ENCODE measurements at places on chromosomes 1 and 21. TPM values are rescaled to one million over a fixed set of nuclear protein-coding genes. Genes with fewer than 3 reads are reported as not detected.

The SAMSN1 gene
- total RNA-seq: not detected

The STUM gene
- not detected for total RNA-seq

The CD5L gene
- total RNA-seq: not detected

The NCMAP gene
- total RNA-seq: 2.9 TPM

The C8A gene
- total RNA-seq: 15.0 TPM

The NTMT2 gene
- total RNA-seq: not detected

The AMY2A gene
- not detected for total RNA-seq

The MRPL20 gene
- total RNA-seq: 127 TPM

The AGRN gene
- total RNA-seq: 7.3 TPM

The C1orf216 gene
- 1.1 TPM for total RNA-seq

The ENAH gene
- 58.3 TPM for total RNA-seq

GRCh38 chr1:4056422-4056821 lies 156.3 kb upstream of the C1orf174 start:
- no peaks in the 10 kb centered on the region for H3K4me1 ChIP-seq
- no peak overlapping the region for H3K27ac ChIP-seq
- H3K4me3 ChIP-seq: no peak overlapping the region
- H3K27me3 ChIP-seq: peaks cover 5% of the 10 kb centered on the region

- peak overlapping the region; percentile 58 for H3K4me3 ChIP-seq
- no peaks in the 10 kb centered on the region for H3K36me3 ChIP-seq
- H3K4me1 ChIP-seq: peaks cover 47% of the 10 kb centered on the region
- H3K27me3 ChIP-seq: no peaks in the 10 kb centered on the region
Observed at GRCh38 chr1:53982034-53982762, 35.8 kb downstream of the LDLRAD1 start.

DNA sequence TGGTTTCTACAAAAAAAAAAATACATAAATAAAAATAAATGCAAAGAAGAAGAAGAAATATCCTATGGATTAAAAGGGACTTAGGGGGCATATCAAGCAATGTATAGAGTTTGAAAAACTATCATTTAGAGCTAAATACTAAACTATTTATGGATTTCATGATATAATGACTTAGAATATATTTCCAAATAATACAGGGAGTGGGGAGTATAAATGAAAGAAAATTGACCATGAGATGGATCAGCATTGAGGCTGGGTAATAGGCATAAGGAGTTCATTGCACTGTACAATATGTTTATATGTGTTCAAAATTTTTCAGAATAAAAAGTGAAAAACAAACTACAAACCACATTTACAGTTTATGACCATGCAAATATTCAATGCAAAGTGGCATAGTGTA lies 18.8 kb downstream of the NHLH2 start:
- no peaks in the 10 kb centered on the region for H3K4me1 ChIP-seq
- no peaks in the 10 kb centered on the region for H3K36me3 ChIP-seq
- DNase-seq: no peak
- H3K27ac ChIP-seq: no peak overlapping the region

DNA sequence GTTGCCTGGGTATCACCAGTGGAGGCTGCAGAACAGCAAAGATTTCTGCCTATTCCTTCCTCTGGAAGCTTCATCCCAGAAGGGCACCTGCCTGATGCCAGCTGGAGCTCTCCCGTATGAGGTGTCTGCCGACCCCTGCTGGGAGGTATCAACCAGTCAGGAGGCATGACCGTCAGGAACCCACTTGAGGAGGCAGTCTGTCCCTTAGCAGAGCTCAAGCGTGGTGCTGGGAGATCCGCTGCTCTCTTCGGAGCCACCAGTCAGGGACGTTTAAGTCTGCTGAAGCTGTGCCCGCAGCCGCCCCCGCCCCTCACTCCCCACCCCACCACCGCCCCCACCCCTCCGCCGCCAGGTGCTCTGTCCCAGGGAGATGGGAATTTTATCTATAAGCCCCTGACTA lies 23.1 kb upstream of the HFM1 start:
- H3K27me3 ChIP-seq: no peaks in the 10 kb centered on the region
- H3K36me3 ChIP-seq: no peaks in the 10 kb centered on the region
- H3K4me3 ChIP-seq: no peak overlapping the region
- H3K27ac ChIP-seq: no peak overlapping the region
- no peak for DNase-seq
- no peaks in the 10 kb centered on the region for H3K4me1 ChIP-seq

- peak overlapping the region; percentile 90 for H3K27ac ChIP-seq
- peaks cover 19% of the 10 kb centered on the region for H3K36me3 ChIP-seq
- DNase-seq: peak; percentile 99
- H3K4me1 ChIP-seq: peaks cover 45% of the 10 kb centered on the region
Observed at GRCh38 chr1:32933742-32934322, 30.8 kb downstream of the RNF19B start.

- peaks cover 14% of the 10 kb centered on the region for H3K36me3 ChIP-seq
- no peaks in the 10 kb centered on the region for H3K27me3 ChIP-seq
- no peak overlapping the region for H3K27ac ChIP-seq
- DNase-seq: peak; percentile 79
- no peak overlapping the region for H3K4me3 ChIP-seq
Observed at GRCh38 chr1:9145021-9145668, 16.2 kb upstream of the GPR157 start.

DNA sequence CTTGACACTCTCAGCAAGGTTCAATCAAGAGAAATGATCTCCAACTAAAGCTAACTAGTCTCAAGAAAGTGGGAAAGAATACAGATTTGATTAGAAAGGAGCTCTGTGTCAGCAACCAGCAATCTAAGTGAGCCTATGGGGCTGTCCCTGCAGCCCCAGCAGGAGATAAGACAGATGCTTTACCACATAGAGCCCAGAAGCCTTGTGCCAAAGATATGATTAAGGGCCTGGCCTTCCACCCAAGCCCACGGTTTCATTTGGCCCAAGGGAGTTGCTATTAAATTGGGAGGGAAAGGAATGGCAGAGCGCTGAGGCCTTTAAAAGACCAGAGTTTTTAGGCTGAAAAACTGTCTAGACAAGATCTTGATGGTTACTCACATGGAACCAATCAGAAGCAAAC lies 74.8 kb downstream of the HLCS start:
- H3K27ac ChIP-seq: no peak overlapping the region
- DNase-seq: no peak
- H3K4me1 ChIP-seq: no peaks in the 10 kb centered on the region
- peaks cover 16% of the 10 kb centered on the region for H3K36me3 ChIP-seq
- H3K27me3 ChIP-seq: no peaks in the 10 kb centered on the region

DNA sequence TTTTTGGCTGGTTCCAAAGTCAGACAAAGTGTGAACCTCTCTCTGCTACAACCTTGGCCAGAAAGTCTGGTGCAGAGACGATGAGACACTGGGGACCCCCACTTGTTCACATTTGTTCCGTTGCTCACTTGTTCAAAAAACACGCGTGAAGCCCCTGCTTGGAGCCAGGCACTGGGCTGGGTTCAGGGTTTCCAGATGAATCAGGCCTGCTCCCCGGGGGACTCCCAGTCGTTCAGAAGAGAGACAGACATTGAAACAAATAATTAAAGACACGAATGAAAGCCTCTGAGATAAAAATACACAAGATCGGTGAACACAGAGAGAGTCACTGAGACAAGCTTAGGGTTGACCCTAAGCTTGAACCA lies 101.5 kb upstream of the RUNX3 start:
- no peak overlapping the region for H3K4me3 ChIP-seq
- no peak overlapping the region for H3K27ac ChIP-seq
- H3K36me3 ChIP-seq: no peaks in the 10 kb centered on the region
- peaks cover 7% of the 10 kb centered on the region for H3K4me1 ChIP-seq
- H3K27me3 ChIP-seq: peaks cover 3% of the 10 kb centered on the region

DNA sequence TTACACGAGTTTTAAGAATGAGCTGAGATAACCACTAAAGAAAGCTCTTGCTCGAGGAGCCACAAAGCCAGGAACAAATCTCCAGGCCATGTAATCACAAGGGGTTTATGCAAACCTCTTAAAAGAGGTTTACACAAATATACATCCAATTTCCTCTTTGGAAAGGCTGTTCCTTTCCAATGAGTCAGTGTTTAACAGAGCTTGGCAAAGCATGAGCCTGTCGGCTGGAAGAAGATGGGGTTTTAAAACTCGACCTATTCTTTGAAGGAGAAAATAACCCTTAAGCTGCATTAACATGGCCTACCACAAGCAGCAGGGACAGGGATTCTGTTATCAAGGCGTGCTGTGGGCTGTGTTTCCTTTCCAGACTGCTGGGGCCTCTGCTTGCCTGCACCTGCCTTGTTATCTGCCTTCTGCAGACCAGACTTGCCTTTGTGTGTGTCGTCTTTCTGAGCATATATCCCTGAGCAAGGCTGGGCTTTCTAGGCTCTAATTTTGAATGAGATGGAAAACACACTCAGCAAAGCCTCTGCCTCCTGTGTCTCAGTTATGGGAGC lies 40.6 kb upstream of the CYP2J2 start:
- no peak overlapping the region for H3K4me3 ChIP-seq
- DNase-seq: no peak

DNA sequence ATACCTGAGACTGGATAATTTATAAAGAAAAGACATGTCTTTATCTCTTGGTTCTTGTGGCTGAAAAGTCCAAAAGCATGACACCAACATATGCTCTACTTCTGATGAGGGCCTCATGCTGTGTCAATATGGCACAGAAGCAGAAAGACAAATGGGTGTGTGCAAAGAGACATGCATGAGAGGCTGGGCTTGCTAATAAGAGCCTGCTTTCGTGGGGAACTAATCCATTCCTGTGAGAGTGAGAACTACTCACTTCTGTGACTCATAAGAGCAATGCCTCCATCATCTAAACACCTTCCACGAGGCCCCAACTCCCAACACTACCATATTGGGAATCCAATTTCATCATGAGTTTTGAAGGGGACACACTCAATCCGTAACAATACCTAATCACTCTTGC lies 340.0 kb upstream of the DUSP10 start:
- H3K27ac ChIP-seq: no peak overlapping the region
- H3K27me3 ChIP-seq: no peaks in the 10 kb centered on the region
- no peaks in the 10 kb centered on the region for H3K36me3 ChIP-seq
- H3K4me1 ChIP-seq: no peaks in the 10 kb centered on the region
- no peak for DNase-seq

- DNase-seq: no peak
- no peak overlapping the region for H3K4me3 ChIP-seq
- H3K27me3 ChIP-seq: no peaks in the 10 kb centered on the region
- no peak overlapping the region for H3K27ac ChIP-seq
Observed at GRCh38 chr1:90488451-90488850, 228.7 kb downstream of the BARHL2 start.

DNA sequence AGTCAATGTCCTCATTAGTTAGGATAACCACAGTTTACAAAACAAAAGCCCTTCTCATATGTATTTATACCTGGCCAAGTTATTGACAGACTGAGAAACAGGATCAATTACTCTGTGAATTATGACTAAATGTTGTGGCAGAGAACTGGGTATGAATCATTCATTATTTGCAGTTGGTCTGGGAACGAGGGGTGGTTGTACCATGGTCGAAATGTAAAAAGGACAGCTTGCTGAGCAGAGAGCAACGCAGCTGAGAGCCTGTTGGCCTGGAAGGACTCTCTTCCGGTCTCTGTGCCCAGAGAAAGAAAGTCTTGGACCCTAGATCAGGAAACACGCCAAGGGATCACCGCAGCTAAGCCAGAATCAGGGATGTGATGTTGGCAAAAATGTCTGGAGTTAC lies 169.6 kb downstream of the DISC1 start:
- 0 out of 2 replicates have a peak, but pooled peaks cover 4% of the 10 kb centered on the region for H3K4me1 ChIP-seq
- H3K36me3 ChIP-seq: no peaks in the 10 kb centered on the region
- no peak overlapping the region for H3K4me3 ChIP-seq
- H3K27me3 ChIP-seq: no peaks in the 10 kb centered on the region

DNA sequence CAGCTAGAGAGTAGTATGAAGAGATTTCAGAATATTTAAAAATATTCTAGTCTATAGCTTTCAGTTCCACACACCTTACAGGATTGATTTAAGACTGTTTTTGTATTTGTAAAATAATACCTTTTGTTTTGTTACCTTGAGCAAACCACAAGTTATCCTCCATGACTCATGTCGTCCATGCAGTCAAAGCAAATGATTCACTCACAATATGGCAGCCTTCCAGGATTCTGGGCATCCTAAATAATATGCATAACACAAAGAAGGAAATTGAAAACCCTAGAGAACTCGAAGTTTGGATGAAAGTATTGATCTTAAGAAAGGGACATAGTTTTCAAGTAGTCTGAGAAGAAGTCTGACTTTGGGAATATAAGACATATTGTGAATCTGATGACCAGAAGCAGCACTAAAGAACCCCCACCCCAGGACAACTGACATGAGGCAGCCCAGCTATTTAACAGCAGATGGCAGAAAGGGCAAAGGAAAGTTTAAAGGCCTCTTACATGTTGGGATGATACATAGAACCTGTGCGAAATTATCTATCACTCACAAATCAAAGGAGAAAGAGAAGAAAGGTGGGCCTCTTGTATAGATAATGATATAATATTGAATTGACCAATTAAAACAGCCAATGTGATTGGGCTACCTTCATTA lies 857.9 kb downstream of the BRINP3 start:
- peak; percentile 15 for DNase-seq
- no peak overlapping the region for H3K4me3 ChIP-seq
- no peaks in the 10 kb centered on the region for H3K4me1 ChIP-seq

GRCh38 chr21:16834791-16835190 lies 678.1 kb upstream of the CXADR start:
- no peaks in the 10 kb centered on the region for H3K27me3 ChIP-seq
- H3K36me3 ChIP-seq: no peaks in the 10 kb centered on the region
- no peak overlapping the region for H3K27ac ChIP-seq
- no peak for DNase-seq
- H3K4me3 ChIP-seq: no peak overlapping the region

- DNase-seq: no peak
- no peak overlapping the region for H3K27ac ChIP-seq
- H3K4me3 ChIP-seq: no peak overlapping the region
- peaks cover 19% of the 10 kb centered on the region for H3K4me1 ChIP-seq
Observed at GRCh38 chr1:12177999-12178441, 11.2 kb downstream of the TNFRSF1B start.

DNA sequence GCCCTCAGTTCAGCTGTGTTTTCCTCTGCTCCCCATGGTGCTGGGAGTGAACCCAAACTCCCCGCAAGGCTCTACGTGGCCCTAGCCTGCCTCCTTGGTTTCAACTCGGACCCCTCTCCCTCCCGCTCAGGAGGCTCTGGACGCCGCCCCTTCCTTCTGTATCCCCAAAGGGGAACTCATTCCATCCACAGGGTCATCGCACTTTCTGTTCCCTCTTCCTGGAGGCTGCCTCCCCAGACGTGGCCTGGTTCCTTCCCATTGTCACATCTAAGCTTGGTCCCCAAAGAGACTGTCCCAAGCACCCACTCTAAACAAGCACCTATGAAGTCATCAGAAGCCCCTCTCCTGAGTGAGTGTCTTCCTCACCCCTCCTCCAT lies 10.9 kb downstream of the KCNAB2 start:
- H3K36me3 ChIP-seq: no peaks in the 10 kb centered on the region
- H3K27me3 ChIP-seq: no peaks in the 10 kb centered on the region
- H3K27ac ChIP-seq: no peak overlapping the region
- peaks cover 14% of the 10 kb centered on the region for H3K4me1 ChIP-seq

All from HepG2 (cell line).